SK-N-DZ (cell line): ENCODE measurements at places on chromosomes 3 and 15.

DNA sequence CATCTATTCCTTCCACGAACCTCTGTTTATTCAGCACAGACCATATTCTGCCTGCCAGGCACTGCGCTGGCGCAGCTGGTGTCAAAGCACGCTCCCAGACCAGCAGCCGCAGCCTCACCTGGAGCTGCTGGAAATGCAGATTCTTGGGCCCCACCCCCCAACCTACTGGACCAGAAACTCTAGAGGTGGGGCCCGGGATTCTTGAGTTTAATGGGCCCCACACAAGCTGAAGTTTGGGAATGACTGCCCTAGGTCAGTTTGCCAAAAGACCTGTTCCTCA lies 7.0 kb downstream of the CHST13 start:
- DNase-seq = no peak

DNA sequence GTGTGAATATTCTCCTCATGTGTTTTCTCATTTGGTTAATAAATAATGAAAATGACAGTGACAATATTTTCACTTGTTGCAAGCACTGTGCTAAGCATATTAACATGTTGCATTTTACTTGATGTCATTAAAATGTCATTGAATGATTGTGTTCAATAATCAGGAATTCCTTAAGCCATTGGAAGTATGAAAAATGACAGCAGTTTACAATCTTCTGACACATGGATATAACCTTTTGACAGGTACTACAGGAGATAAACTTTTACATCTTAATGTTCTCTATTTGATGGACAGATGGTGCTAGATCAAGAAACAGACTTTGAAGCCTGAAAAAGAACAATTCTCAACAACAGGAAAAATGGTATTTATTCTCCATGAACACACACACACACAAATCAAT lies 1138.3 kb downstream of the ROBO2 start:
- DNase-seq = no peak

GRCh38 chr3:144586382-144586781 lies 614.8 kb downstream of the DIPK2A start:
- DNase-seq = no peak

DNA sequence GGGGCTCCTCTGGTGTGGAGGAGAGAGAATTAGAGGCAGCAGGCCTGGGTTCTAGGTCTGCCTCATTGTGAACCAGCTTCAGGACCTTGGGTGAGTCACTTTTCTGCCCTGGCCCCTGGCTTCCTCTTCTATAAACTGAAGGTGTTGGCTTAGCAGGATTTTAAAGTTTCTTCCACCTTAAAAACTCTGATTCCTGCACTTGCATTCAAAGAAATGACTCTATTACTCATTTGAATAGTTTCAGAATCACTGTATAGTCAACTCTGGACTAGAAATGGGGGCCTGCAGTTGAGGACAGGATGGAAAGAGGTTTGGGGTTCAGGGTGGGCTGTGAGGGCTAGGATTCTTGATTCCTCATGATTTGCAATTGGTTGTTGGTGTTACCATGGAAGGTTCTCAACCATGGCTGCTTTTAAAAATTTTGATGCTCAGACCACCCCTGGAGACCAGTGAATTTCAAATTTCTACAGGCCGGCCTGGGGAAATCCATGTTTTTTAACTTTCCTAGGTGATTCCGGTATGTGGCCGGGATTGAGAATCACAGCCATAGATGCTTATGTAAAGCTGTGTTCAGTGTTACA lies 19.9 kb downstream of the SMAD3 start:
- DNase-seq = no peak

- no peak for DNase-seq
Measured at GRCh38 chr15:64634576-64635498, 140.6 kb downstream of the RBPMS2 start.

- DNase-seq = no peak
Measured at GRCh38 chr15:66145726-66146182, 107.8 kb downstream of the MEGF11 start.

DNA sequence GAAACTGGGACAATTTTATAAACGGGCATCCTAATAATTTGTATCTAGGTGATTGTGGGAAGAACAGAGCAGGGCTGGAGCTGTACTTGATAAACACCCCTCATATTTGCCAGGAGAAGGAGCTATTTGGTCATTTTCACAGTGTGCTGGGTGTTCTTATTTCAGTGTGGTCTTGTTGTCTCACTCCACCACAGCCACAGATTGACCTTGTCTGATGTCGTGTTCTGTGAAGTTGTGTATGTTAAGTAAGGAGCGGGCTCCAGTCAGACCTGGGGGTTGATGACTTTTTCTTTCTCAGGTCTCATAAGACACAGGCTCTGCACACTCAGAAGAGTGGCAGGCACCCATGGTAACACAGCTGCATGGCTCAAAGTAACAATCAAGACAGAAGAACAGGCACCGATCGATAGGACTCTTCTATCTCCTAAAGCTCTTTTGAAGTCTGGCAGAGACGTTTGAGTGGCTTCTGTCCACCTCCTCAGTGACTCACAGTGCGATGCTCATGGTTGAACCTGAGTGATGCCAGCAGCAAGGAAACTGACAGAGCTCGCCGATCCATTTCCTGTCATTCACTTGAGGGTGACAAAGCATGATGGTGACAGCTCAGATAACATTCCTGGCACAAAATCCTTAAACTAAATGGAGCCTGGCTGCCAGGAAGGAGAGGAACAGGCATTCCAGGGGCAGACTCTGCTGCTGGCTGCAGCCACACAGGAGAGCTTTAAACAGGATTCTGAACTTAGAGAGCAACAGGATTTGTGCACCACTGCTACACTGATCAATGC lies 20.8 kb downstream of the DPH3 start:
- DNase-seq = no peak
